ENCODE measurements at places on chromosomes 6 and 20. TPM values are rescaled to one million over a fixed set of nuclear protein-coding genes. Genes with fewer than 3 reads are reported as not detected.

POU3F2 gene
- not detected for total RNA-seq

SMPDL3A gene
- total RNA-seq, result 17.4 TPM

TFAP2D gene
- total RNA-seq, result not detected

ZBTB46 gene
- total RNA-seq, result 4.8 TPM

PTCHD4 gene
- total RNA-seq, result not detected

ADAM33 gene
- 8.9 TPM for total RNA-seq

CRIP3 gene
- total RNA-seq, result not detected

LRRN4 gene
- 0.10 TPM for total RNA-seq

TAAR5 gene
- total RNA-seq, result not detected

GFRAL gene
- not detected for total RNA-seq

RIPOR3 gene
- total RNA-seq, result 4.2 TPM

XKR7 gene
- not detected for total RNA-seq

PCK1 gene
- 0.34 TPM for total RNA-seq
